Right cardiac atrium (tissue), 5 donors: ENCODE measurements at places on chromosomes 3 and 15. TPM values are rescaled to one million over a fixed set of nuclear protein-coding genes. Genes with fewer than 3 reads are reported as not detected.

DNA sequence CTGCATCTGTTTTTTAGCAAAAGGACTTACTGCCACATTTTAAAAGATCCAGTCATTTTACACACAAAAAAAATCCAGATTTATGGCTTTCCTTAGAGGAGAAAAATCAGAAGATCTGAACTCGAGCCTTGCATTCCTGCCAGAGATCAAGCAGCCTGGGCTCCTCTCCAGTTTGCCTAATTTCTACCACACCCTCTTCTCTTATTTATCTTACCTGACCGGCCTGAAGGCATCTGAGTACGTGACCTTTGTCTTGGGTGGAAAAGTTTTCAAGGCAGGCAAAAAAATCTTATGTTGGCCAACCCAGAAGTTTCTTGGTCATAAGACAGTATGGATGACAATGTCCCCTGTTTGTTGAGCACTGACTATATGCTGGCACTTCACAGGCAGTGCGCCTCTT is 60.3 kb downstream of the CHRD start:
- no peak for DNase-seq

GRCh38 chr15:62709261-62709660 is 333.3 kb upstream of the TPM1 start:
- no peak for DNase-seq

- DNase-seq: peak; percentile 78
Measured at GRCh38 chr3:58419780-58420507, 13.7 kb downstream of the PDHB start.

- DNase-seq: no peak
Measured at GRCh38 chr3:108834551-108834950, 12.0 kb downstream of the TRAT1 start.

DNA sequence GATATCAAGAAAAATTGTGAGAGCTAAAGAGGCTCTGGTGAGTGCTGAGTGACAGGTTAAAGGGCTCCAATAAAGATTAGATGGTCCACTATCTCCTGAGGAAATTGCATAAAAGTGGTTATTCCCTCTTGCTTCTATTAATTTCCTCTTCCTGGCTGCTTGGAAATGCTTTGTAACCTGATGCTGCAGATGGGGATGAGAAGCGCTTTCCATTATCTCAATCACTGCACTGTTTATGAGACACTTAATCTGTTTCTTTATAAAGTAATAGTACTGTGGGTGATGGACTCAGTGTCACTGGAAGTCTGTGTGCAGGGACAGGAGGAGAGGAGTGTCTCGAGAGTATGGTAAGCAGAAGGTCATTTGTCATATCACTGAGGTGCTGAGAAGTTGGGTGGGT is 305.3 kb downstream of the EPHB1 start:
- no peak for DNase-seq

The CFAP100 gene
- not detected for total RNA-seq

The STOML1 gene
- 19.0 TPM for total RNA-seq

The KIF15 gene
- total RNA-seq: 0.28 TPM

DNA sequence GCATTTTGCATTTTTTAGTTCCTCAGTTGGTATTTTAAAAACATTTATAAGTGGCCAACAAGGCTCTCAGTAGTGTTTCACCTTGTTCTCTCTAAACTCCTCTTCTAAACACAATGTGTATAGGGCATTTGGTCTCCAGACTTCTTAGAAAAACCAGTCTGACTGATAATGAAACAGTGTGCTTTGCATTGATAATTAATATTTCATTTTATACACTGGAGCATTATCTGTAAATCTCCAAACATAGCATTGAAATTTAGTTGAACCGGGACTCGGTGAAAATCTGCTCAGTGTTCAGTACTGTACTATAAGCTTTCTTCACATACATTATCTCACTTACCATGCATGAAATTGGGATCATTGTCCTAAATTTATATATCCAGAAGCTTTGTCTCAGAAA is 53.6 kb downstream of the SETD5 start:
- no peak for DNase-seq
